ENCODE measurements at places on chromosomes 1 and 21.

GRCh38 chr21:45632160-45632559, 11.4 kb upstream of the PCBP3 start:
- no peak for DNase-seq

DNA sequence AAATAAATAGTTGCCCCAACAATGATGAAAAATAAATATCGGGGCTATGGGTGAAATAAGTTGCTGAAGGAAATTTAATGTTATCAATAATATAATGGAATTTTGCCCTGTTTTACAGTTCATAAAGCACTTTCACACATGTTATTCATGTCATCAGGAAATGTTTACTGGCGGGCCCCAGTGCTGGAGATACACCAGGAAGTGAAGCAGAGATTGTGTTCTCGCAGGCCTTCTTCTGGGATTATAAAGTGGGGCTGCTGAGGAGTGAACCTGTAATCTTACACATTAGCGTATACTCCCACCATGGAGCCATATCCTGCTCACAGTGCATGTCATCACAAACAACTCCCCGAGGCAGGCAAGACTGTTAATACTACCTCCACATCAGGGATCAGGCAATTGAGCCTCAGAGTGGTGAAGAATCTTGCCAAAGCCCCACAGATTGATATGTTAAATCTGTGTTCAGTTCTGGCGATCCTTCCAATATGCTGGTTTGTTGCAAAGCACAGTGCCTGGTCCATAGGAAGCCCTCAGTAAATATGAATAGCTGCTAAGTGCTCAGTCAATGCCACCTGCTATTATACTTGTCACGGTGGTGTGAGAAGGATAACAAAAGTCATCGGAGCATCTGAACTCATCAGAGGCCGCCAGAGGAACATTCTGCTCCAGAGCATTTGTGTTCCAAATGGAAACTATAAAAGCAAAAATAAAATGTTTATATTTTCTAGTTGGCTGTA, 104.4 kb upstream of the UBE2U start:
- no peak for DNase-seq

DNA sequence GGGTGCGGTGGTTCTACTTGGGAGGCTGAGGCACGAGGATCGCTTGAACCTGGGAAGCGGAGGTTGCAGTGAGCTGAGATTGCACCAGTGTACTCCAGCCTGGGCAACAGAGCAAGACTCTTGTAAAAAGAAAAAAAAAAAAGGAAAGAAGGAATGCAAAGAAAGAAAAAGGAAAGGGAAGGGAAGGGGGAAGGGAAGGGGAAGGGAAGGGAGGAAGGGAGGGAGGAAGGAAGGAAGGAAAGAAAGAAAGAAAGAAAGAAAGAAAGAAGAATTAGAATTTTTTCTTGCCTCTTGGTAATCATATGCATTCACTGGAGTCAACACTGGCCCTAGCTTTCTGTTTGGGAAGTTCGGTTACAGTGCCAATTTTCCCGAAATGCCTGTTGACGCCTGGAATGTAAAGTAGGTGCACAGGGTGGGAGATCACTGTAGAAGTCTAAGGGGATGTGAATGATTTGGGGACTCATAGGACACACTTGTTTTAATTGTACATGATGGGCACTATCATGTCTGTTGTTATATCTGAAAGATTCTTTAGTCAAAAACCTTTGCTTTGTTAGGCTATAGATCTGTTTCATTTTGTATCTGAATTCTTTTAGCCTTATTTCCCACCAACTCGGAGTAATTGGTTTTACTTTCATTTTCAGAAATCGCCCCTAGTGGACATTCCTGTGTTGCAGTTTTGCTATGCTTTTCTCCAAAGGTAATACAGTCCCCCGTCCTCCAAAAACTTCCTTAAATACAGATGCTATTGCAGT, 59.8 kb upstream of the MORC3 start:
- DNase-seq, result no peak

DNA sequence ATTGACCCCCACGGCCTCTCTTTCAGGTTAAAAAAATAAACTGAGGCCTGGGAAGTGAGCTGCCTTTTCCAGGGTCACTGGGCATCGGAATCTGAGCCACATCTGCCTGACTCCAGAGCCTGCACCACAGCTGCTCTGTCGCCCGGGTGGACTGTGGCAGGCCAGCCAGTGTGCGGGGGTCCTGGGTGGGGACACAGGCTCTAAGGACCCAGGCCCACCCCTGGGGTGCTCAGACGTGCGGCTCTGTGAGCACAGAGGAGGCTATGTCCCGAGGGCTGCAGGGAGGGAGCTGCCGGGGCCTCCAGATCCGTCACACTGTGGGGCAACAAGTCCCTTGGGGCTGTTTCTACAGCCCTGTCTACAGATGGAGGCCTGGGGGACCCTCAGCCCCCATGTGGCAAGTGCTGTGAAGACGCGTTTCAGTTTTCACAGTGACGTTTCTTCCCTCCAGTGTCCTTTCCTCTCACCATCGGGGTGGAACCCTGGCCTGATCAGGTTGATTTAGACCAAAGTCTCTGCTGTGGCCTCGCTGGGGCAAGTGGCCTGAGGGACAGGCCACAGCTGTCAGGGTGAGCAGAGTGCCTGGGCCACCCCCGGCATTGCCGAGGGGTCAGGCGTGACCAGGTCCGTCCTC, 39.2 kb upstream of the ACTRT2 start:
- no peak for DNase-seq

DNA sequence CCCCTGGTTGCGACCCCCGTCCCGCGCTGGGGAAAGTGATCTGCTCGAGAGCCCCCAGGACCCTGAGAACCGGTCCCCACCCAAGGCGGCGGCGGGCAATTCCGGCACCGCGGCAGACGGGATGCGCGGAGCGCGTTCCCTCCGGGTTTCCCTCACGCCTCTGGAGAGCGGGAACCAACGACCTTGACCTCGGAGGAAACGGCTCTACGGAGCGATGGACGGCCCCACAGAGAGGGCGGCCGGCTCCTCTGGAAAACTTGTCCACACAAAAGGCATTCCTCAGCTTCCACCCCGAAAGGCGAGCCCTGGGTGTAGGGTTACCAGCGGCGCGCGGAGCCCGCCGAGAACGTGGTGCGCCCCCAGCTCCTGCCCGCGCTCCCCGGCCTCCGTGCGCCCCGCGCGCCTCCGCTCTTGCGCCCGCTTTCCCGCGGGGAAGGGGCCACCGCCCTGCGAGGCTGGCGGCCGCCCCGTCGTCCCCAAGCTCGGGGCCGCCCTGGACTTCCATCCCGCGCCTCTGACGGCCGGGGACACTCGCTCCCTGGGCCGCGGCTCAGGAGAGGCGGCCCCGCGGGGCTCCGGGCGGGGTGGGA, 391 bp upstream of the KIAA1614 start:
- no peak for DNase-seq

GRCh38 chr1:6103854-6104530, 58.3 kb downstream of the KCNAB2 start:
- no peak for DNase-seq

DNA sequence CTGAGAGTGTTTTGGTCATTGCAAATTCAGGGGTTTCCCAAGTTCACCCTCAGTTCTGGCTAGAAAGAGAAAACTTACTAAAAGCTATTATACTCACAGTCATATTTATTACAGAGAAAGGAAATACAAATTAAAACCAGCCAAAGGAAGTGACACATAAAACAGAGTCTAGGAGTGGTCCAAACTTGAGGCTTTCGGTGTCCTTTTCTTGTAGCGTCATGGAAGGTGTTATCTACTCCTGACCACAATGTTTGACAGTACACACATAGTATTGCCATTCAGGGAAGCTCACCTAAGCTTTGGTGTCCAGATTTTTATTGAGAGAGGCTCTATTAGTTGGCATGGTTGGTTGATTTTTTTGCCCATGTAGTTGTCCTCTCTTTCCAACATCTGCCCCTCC, 59.0 kb downstream of the SLC35A3 start:
- no peak for DNase-seq

DNA sequence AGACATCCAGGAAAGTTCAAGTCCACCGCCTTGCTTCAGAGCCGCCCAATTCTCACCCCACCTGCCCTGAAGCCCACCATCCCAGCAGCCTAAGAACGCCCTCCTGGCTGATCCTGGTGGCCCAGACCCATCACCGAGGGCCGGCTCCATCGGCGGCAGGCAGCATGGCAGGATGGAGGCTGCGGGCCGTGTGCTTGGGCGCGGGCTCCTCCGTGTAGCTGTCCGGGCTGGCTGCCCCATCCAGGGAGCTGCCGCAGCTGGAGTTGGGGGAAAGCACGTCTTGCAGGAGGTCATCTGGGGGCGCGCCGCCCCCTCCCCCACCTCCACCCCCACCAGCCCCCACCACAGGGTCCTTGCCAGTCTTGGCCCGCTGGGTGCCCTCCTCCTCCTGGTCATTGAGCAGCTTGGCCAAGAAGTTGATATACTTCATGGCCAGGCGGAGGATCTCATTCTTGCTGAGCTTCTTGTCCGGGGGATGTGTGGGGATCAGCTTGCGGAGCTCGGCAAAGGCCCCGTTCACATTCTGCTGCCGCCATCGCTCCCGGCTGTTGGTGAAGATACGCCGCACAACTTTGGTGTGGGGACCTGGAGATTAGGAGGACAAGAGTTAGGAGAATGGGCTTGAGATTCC, 12.3 kb downstream of the TAL1 start:
- DNase-seq, result no peak

DNA sequence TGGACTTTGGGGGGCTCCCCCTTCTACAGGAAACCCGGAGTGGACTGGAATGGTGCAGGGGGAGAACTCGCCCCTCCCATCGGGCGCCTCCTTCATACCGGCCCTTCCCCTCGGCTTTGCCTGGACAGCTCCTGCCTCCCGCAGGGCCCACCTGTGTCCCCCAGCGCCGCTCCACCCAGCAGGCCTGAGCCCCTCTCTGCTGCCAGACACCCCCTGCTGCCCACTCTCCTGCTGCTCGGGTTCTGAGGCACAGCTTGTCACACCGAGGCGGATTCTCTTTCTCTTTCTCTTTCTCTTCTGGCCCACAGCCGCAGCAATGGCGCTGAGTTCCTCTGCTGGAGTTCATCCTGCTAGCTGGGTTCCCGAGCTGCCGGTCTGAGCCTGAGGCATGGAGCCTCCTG, at the start of gene TNFRSF14:
Gene TNFRSF14 (plus strand): TSS at position 95 of the 401 bp plus-strand sequence. CDS start 294 bp downstream, at position 389.
- peak; percentile 62 for DNase-seq

- no peak for DNase-seq
These were observed 217.3 kb downstream of the TTLL7 start for GRCh38 chr1:83781667-83782066.

DNA sequence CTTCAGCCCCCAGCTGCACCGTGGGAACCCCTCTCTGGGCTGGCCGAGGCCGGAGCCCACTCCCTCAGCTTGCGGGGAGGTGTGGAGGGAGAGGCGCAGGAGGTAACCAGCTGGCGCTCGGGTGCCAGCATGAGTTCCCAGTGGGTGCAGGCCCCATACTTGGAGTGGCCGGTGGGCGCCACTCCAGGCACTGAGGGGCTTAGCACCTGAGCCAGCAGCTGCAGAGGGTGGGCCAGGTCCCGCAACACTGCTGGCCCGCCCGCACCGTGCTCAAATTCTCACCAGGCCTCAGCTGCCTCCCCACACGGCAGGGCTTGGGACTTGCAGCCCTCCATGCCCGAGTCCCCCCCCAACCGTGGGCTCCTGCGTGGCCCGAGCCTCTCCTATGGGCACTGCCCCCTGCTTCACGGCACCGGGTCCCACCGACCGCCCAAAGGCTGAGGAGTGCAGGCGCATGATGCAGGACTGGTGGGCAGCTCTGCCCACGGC, 47.2 kb downstream of the LRRC53 start:
- DNase-seq, result no peak

DNA sequence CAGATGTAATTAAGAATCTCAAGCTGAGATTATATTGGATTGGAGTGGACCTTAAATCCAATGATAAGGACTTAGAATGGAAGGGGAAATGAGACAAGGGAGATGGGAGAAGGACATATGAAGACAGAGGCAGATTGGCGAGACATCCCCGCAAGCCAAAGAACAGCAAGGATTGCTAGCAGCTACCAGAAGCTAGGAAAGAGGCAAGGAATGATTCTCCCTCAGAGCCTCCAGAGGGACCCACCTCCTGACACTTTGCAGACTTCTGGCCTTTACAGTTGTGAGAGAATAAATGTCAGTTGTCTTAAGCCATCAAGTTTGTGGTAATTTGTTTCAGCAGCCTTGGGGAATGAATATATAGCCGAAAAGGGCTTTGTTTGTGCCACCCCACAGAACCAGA, 20.7 kb downstream of the METTL13 start:
- no peak for DNase-seq

DNA sequence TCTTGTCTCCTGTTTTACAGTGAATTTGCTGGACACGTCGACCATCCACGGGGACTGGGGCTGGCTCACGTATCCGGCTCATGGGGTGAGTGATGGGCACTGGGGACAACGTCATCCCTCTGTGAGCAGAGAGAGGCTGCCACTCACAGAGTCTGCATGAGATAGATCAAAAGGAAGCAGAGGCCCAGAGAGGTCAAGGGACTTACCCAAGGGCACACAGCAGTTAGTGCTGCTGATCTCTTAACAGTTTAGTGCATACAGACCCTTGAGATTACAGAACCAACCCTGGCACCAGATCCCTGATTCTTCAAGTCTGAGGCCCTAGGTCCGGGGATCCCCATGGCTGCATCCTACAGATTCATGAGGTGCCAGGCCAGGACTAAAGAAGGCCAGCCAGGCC, 6.0 kb downstream of the EPHA8 start:
- no peak for DNase-seq

- no peak for DNase-seq
These were observed 19.4 kb downstream of the ENO1 start for GRCh38 chr1:8858888-8859706.

GRCh38 chr1:155966750-155967149, 11.6 kb downstream of the ARHGEF2 start:
- no peak for DNase-seq

DNA sequence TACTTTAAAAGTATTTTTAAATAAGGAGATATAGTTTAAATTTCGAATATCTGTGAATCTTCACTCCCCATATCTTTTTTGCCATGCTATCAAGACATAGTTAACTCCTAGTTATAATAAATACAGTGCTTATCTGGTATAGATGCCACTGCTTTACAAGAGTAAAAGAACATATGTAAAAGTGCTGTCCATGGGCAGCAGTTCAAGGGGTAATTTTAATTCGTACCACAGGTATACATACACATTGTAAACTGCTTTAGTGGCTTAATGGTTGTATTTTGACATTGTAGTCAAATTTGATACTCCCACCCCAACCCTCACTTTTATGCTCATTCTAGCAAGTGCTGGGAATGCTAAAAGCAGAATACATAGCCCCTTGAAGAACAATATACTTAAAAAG, 18.6 kb downstream of the POU2F1 start:
- DNase-seq, result no peak

GRCh38 chr21:15011967-15012366, 52.8 kb downstream of the NRIP1 start:
- DNase-seq, result no peak

DNA sequence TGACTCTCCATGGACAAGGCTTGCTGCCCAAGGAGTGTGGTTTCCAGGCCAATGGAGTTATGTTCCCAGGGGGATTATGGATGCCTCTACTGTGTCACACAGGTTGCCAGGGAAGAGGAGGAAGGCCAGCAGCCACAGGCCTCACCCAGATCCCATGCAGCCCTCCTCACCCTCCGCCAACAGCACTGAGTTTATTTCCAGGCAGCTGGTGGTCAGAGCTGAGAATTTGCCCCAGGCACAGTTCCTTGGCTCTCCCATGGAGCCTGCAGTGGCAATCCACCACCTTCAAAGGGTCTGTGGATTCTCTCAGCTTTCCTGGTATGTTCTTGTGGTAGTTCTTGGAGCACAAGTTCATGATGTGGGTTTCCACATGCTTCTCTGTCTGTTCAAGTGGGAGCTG, 79.2 kb downstream of the NTNG1 start:
- no peak for DNase-seq

- no peak for DNase-seq
These were observed 548.1 kb downstream of the LTN1 start for GRCh38 chr21:28444557-28444956.

- DNase-seq, result no peak
These were observed 189.8 kb downstream of the GRIK1 start for GRCh38 chr21:29749957-29750356.

GRCh38 chr1:89728381-89728780, 92.5 kb upstream of the LRRC8D start:
- DNase-seq, result no peak
